ENCODE measurements at places on chromosomes 2 and 18.

GRCh38 chr18:32010124-32010721, 8.4 kb upstream of the RNF125 start:
- no peak for DNase-seq

- DNase-seq: no peak
Measured at GRCh38 chr2:237966250-237966564, 607 bp upstream of the UBE2F start.

DNA sequence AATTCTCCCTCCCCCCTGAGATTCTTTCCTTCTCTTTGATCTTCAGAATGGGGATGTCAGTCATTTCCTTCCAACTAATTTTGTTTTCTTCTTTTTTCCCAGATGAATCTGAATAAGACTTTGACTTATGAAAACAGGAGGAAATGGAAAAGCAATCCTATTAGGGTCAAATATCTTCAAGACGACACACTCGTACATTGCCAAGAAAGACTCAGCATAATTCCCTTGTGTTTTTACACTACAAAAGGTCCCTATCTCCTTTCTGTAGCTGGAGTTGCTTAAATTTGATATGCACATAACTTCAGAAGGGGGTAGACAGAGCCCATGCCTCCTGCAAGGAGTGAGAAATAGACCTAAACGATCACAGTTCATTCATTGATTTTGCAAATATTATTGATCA, 230.3 kb upstream of the RBBP8 start:
- DNase-seq: no peak

- no peak for DNase-seq
Measured at GRCh38 chr2:181421131-181421458, 36.1 kb upstream of the ITGA4 start.

GRCh38 chr2:191790737-191791136, 56.2 kb downstream of the CAVIN2 start:
- DNase-seq: no peak

- DNase-seq: no peak
Measured at GRCh38 chr2:227834423-227834822, 20.8 kb downstream of the CCL20 start.

Measured in BJ (cell line).